Heart left ventricle (tissue), 16 donors: ENCODE measurements at places on chromosomes 2 and 18. TPM values are rescaled to one million over a fixed set of nuclear protein-coding genes. Genes with fewer than 3 reads are reported as not detected.

DNA sequence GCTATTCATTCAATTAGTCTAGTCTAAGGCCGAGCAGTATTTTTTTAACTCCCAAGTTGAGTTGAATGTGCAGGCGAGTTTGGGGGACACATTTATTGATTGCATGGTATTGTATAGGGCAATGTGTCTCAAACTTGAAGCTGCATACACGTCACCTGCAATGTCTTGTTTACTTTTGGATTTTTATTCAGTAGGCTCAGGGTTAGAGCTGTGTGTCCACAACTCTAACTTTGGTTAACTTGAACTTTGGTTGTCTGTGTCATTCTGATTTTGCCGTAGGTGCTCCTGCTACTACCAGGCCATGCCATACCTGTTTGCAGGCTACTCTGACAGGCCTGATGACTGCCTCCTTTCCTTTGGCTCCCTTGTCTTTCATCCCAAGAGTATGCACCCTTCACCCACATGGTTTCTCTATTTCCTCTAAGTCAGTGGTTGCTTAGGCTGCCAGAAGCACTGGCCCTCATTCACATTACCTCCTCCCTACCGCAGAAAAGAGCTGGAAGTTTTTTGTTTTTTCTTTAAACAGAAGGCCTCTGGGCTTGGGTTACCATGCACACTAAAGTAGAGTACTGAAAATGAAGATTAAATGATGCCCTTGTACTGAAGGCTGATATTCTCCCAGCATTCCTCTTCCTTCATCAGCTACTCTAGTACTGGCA lies 219.4 kb upstream of the SPOPL start:
- no peak for DNase-seq

- DNase-seq: no peak
Observed at GRCh38 chr2:237240252-237240651, 154.6 kb downstream of the COPS8 start.

- DNase-seq: no peak
Observed at GRCh38 chr2:120195553-120195952, 27.6 kb downstream of the TMEM185B start.

- no peak for DNase-seq
Observed at GRCh38 chr18:58662118-58662517, 9.1 kb upstream of the MALT1 start.

- DNase-seq: no peak
Observed at GRCh38 chr2:69390471-69390870, 3.4 kb upstream of the GFPT1 start.

The MERTK gene
- 2.6 TPM for polyA plus RNA-seq

The INHA gene
- polyA plus RNA-seq: 12.0 TPM
